ENCODE measurements at places on chromosomes 5 and 9. TPM values are rescaled to one million over a fixed set of nuclear protein-coding genes. Genes with fewer than 3 reads are reported as not detected.

DNA sequence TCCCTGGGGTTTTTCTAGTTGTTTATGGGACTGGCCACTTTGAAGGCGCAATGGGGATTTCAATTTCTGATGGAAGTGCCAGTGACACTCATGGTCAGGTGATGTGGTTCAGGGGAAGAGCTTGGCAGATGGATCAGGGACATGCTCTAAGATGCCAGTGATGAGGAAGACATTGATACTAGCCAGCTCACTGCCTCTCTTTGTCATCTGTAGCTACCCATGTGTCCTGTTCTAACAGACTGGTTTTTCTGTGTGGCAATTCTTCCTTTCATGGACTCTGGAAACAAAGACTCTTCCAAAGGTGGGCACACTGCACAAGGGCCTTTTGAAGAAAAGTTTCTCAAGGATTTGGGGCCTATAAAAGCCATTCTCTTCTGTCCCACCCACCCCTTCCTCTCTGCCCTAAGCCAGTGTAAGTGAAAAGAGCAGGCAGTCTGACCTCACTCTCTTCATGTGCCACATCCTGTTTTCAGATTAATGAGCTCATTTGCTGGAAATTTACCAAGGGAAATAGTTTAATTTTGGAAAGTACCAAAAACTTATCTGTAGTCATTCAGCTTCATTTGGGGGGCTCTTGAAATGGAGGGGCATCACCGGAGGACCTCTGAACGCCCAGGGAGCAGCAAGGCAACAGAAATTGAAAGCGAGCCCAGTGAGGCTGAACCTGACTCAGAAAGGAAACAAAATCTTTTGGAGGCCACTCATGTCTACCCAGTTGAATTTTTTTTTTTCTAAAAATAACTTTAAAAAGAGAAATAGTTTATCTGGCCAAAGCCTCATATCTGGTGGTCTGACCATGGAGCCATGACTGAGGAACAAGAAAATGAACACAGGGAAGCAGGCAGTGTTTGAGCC, 4.9 kb upstream of the TRAF1 start:
- DNase-seq, result no peak
- H3K36me3 ChIP-seq, result no peaks in the 10 kb centered on the region
- H3K4me1 ChIP-seq, result peaks cover 23% of the 10 kb centered on the region
- no peak overlapping the region for H3K27ac ChIP-seq
- H3K27me3 ChIP-seq, result no peaks in the 10 kb centered on the region

The SELENOP gene
- 6.0 TPM for total RNA-seq

The MYMK gene
- total RNA-seq, result not detected

- no peaks in the 10 kb centered on the region for H3K4me1 ChIP-seq
- H3K36me3 ChIP-seq, result peaks cover 94% of the 10 kb centered on the region
- H3K4me3 ChIP-seq, result no peak overlapping the region
- no peaks in the 10 kb centered on the region for H3K27me3 ChIP-seq
- no peak overlapping the region for H3K27ac ChIP-seq
- DNase-seq, result no peak
Measured at GRCh38 chr5:96771395-96771794, 36.4 kb downstream of the ERAP1 start.

- H3K4me1 ChIP-seq, result no peaks in the 10 kb centered on the region
- H3K36me3 ChIP-seq, result no peaks in the 10 kb centered on the region
Measured at GRCh38 chr5:95620030-95620869, at the start of gene GPR150. GPR150 (plus strand) TSS chr5:95620087; CDS start chr5:95620276, 189 bp downstream.

The MYORG gene
- 0.82 TPM for total RNA-seq

GRCh38 chr5:63570752-63571151, 391.5 kb downstream of the HTR1A start:
- no peaks in the 10 kb centered on the region for H3K36me3 ChIP-seq
- no peak for DNase-seq
- no peak overlapping the region for H3K27ac ChIP-seq
- H3K27me3 ChIP-seq, result no peaks in the 10 kb centered on the region

DNA sequence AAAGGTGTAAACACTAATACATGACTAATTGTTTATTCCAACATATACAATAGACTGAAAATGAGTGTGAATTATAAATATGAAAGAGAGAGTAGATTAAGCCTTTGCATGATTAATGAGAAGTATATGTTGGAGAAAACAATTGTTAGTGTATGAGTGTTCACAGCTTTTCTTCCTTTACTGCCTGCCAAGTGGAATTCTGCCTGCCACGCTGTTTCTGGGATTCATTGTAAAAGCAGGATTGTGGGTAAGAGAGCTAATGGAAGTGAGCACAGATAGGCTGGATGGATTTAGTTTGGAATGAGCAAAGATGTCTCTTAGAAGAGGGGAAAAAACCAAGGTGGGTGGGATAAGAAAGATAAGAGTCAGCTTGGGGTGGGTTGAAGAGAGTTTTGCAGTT, 129.6 kb upstream of the NMUR2 start:
- DNase-seq, result no peak
- H3K4me1 ChIP-seq, result no peaks in the 10 kb centered on the region
- no peak overlapping the region for H3K27ac ChIP-seq
- H3K27me3 ChIP-seq, result no peaks in the 10 kb centered on the region

GRCh38 chr9:88533951-88534455, 975 bp upstream of the NXNL2 start:
- no peak overlapping the region for H3K27ac ChIP-seq
- H3K36me3 ChIP-seq, result no peaks in the 10 kb centered on the region
- no peaks in the 10 kb centered on the region for H3K4me1 ChIP-seq
- H3K27me3 ChIP-seq, result peaks cover 9% of the 10 kb centered on the region
- DNase-seq, result peak; percentile 30

DNA sequence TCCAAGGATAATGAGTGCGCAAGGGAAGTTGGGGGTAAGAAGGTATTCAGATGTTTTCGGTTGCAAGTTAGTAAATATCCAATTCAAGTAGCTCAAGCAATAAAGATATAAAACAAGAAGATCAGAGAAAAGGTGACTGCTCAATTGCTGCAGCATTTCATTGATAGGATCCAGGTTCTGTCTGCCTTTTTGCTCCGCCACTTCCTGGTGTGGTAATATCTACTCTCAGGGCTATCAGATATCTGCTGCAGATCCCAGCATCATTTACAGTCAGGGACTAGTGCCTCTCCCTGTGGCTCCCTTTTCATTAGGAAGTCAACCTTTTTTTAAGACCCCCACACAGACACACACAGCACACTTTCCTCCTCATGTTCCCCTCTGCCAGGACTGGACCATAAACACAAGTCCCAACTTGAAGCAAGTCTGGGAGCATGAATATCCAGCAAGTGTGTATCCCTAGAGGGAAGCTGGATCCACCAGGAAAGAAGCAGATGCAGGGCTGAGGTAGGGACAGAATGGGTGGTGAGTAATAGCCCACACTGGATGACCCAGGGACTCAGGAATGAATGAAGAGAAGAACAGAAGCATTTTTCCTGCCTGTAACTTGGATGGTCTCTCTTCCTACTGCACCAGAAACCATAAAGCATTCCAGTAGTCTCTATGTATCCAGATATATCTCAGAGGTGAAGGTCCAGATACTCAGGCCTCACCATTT, 53.7 kb downstream of the ZNF622 start:
- no peaks in the 10 kb centered on the region for H3K36me3 ChIP-seq
- H3K27me3 ChIP-seq, result peaks cover 3% of the 10 kb centered on the region
- DNase-seq, result no peak
- H3K27ac ChIP-seq, result no peak overlapping the region

DNA sequence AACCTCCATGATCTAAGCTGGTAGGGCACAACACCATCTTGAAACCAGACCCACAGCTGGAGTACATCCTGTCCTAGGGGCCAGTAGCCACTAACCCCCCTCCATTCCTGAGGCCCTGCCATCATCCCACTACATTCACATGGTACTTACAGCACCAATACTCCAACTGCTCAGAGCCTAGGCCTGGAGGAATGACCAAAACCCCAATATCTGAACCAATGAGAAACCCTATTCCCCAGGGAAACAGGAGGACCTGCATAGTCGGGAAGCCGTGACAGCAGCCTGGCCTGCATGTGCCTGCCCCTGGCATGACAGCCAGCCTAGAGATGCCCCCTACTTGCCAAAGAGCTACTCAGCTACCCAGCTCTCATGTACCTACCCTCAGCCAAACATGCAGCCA, 65.4 kb upstream of the DMRT1 start:
- no peaks in the 10 kb centered on the region for H3K27me3 ChIP-seq
- H3K4me3 ChIP-seq, result no peak overlapping the region
- H3K27ac ChIP-seq, result no peak overlapping the region
- DNase-seq, result no peak
- no peaks in the 10 kb centered on the region for H3K4me1 ChIP-seq

The TAL2 gene
- total RNA-seq, result 0.89 TPM

DNA sequence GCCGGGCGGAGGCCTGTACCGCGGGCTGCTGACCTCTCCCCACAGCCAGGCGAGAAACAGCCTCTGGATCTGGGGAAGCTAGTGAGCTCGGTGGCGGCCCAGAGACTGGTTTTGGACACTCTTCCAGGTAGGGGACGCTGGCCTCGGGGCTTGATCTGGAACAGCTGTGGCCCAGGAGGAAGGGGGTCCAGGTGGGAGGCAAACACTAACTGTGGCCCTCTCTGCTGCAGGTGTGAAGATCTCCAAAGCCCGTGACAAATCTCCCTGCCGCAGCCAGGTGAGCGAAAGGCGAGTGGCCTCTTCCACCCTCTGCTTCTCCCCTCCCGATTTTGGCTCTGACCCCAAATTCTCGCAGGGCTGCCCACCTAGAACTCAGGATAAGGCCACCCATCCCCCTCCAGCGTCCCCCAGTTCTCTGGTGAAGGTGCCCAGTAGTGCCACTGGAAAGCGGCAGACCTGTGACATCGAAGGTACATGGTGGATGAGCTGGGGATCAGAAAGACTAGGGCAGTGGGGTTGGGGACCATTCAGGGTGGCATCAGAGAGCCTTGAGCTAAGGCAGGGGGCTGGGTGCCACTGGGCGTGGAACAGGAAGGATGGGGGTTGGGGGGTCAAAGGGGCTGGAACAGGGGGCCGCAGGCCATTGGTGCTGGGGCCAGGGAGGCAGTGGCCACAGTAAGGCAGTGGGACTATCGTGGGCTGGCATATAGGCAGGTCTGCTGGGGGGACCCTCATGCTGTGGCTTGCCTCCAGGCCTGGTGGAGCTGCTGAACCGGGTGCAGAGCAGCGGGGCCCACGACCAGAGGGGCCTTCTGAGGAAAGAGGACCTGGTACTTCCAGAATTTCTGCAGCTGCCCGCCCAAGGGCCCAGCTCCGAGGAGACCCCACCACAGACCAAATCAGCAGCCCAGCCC, 12.9 kb upstream of the SLC34A1 start:
- no peak for DNase-seq
- H3K4me3 ChIP-seq, result peak overlapping the region; percentile 45
- no peaks in the 10 kb centered on the region for H3K27me3 ChIP-seq
